ENCODE measurements at places on chromosomes 7 and 10. TPM values are rescaled to one million over a fixed set of nuclear protein-coding genes. Genes with fewer than 3 reads are reported as not detected.

GRCh38 chr10:67722113-67722512 lies 26.1 kb upstream of the CTNNA3 start:
- no peak for DNase-seq

Gene CHAT
- not detected for total RNA-seq

GRCh38 chr10:58733436-58733835 lies 220.8 kb downstream of the BICC1 start:
- no peak for DNase-seq

DNA sequence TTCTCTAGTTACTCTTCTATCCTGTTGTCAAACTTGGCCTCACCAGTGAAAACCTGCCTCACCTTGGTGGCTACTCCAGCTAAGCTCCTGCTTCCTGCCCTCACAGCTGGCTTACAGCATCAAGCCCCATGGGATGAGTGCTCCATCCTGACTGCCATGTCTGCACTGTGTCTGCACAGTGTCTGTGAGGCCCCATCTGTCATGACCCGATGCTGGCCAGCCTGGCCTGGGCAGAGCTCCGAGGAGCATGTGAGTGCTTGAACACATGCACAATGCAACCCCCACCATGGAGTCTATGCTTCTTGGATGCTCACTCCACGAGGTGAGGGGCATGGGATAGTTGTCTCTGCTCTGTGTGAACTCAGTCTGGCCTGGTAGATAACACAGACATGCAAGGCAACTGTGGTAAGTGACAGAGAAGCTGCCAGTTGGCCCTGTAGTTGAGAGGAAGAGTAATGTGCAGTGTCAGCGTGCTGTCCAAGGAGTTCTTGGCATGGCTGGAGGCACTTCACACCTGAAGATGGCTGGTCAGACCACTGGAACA lies 207.1 kb upstream of the ZNF32 start:
- DNase-seq, result peak; percentile 31

DNA sequence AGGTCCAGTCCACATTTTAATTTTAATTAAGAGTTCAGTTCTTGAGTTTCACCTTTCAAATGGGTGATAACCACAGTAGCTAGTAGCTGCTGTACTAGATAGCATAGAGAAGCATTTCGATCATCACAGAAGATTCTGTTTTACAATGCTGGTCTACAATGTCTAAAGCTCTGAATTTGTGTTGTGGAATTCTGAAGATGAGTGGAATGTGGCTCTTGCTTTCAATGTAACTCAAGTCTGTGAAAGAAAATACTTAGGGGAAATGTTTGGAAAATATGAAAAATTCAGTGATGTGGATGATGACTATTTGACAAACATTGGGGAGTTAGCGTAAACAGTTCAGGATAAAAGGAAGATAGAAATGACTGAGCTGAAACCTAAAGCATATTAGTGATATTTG lies 139.4 kb downstream of the GNAT3 start:
- DNase-seq, result peak; percentile 44

- no peak for DNase-seq
These were observed 45.3 kb downstream of the NRG3 start for GRCh38 chr10:81920213-81920829.

Gene VSIR
- 57.4 TPM for total RNA-seq

Gene FAM24B
- 2.9 TPM for total RNA-seq

Gene HOXA9
- 17.1 TPM for total RNA-seq

DNA sequence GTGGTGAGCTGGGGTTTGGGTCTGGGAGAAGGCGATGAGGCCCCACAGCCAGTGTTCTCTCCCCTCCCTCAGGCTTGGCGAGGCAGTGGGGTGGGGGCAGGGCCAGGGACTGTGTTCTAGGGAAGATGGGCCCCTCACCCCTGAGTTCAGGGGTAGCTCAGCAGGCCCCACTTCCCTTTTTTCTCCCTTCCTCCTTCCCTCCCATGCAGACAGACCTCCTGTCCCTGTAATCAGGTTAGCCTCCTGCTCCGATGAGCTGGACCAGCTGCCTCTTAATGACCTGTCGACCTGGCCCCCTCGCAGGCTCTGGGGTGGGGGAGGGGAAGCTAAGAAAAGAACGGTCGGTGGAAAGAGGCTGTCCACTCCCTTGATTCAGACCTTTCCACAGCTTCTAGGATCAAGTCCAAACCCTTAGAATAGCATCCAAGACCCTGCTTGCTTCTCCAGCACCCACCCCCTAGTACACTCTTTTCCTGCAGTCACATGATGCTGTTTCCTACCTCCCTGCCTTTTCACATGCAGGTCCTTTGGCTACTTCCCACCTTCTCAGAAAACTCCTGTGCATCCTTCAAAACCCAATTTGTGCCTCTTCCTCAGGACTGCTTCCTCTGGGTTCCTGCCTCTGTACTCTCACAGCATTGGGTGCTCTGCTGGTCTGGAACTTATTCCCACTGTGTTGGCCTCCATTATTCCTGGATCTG lies 64.1 kb downstream of the ZMIZ1 start:
- DNase-seq, result no peak

Gene NACAD
- 2.6 TPM for total RNA-seq

DNA sequence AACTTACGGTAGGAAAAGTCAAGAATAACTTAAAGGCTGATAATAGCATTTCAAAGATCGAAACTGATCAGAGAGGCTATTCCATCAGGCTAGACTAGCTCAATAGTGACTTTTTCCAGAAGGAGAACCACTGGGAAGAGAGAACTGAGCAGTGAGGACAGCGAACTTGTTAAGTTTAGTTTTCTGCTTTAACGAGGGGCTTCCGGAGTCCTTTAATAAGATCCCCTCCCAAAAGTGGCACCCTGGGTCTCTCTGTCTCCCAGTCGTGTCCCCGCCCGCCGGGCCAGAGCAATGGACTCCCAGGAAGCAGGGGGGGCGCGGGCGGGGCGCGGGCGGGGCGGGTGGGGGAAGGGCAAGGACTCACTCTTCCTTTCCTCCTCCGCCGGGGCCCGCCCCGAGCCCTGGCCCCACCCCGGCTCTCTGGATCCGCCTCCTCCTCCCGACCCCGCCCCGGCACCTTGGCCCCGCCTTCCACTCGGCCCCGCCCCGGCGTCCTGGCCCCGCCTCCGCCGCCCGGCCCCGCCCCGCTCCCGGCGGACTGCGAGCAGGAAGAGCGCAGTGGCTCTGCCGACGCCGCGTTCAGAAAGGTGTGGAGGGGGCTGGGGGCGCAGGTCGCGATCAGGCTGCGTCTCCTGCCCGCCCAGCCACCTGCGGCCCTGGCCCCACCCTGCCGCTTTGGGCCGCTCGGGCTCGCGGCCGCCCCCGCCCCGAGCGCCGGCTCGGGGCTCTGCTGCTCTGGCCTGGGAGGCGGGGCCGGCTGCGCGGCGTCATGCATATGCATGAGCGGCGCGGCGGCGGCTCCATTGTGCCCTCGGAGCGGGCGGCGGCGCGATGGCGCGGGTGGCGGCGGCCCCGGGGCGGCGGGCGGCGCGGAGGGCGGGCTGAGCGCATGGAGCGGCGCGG lies at the start of gene ZMIZ2:
Gene ZMIZ2 (plus strand): TSS at position 803 of the 903 bp plus-strand sequence. CDS start 7,403 bp downstream, outside the sequence.
- peak; percentile 90 for DNase-seq

Gene XRCC2
- 3.5 TPM for total RNA-seq

Gene SEMA3E
- 0.43 TPM for total RNA-seq

DNA sequence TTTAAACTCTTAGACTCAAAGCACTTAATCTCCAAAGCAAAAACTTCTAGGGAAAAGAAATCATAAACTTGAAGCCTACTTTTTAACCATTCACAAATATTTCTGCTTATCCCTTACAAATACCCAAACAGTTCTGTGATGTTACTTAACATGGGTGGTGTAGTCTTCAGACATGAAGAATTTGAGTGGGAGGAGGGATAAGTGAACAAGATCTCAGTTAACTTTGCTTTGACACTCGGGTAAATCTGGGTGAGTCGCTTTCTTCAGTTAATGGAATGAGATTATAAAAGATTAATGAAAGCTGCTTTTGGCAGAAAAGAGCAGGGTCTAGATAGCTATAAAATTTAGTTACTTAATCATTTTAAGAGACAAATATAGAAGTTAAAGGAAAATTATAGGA lies 47.5 kb downstream of the RNF133 start:
- DNase-seq, result peak; percentile 6

Gene CTAGE8
- total RNA-seq, result 0.43 TPM

Gene STOX1
- total RNA-seq, result under 0.01 TPM

Gene CCL26
- 0.64 TPM for total RNA-seq

DNA sequence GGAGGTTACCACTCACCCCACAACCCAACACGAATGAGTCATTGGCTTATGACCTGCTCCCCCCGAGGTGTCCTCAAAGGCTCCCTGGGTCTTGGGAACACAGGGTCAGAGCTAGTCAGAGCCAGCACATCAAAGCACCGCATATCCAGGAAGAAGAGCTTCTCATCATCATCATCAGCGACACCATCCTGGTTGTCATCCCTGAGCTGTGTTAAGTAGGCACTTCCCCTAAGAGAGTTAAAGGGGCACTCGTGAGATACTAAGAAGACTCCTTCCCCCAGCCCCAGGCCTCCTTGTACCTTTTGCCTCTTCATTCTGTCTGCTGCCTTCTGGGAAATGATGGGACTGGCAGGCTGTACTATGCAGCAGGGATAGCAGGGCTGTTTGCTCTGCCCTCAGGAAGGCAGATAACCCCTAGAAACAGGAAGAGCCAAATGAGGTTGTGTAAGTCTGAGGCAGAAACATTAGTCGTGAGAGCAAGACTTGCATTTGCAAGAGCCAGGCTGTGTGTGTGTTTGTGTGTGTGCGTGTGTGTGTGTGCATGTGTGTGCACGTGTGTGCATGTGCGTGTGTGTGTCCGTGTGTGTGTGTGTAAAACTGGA lies 11.1 kb upstream of the CPA1 start:
- DNase-seq, result peak; percentile 89

GRCh38 chr7:30181736-30182522 lies 47.1 kb downstream of the MTURN start:
- DNase-seq, result no peak

Gene ACBD7
- 1.3 TPM for total RNA-seq

GRCh38 chr7:69770613-69771012 lies 172.3 kb downstream of the AUTS2 start:
- DNase-seq, result no peak

DNA sequence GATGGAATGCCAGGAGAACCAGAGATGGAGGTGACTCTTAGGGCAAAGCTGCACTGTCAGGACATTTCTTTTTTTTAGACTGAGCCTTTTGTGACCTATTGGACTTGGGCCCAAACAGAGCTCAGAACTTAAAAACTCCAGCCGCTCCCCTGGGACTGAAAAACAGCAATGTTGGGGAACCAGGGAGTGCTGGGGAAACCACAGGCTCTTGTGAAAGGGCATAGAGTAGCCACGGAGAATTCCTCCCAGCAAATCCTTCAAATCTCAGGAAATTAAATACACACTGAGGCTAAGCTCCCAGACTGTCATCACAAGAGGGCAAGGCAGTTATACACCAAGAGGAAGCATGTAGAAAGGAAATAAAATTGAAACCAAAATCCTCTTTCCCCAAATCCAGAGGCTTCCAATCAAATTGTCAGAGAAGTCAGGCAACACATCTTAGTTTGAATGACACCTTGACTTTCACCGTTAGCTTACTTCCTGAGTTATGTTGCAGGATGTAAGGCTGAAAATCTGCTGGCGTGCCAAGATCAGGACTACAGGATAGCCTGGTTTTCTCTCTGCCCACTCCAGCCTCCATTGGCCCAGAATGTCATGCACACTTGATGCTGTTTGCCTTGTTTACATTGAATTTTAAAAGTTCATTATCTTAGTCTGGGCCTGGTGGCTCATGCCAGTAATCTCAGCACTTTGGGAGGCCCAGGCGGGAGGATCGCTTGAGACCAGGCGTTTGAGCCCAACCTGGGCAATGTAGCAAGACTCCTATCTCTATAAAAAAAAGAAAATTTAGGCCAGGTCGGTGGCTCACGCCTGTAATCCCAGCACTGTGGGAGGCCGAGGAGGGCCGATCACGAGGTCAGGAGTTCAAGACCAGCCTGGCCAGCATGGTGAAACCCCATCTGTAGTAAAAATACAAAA lies 2.6 kb upstream of the RFC2 start:
- DNase-seq, result peak; percentile 96

Gene PSPH
- total RNA-seq, result 125 TPM

Gene FOXI2
- total RNA-seq, result not detected

GRCh38 chr7:49438281-49438680 lies 335.2 kb upstream of the VWC2 start:
- no peak for DNase-seq

- DNase-seq, result no peak
These were observed 8.4 kb upstream of the PVRIG start for GRCh38 chr7:100211342-100211780.

- no peak for DNase-seq
These were observed 8.6 kb downstream of the GPRIN2 start for GRCh38 chr10:46547541-46548497.

- peak; percentile 78 for DNase-seq
These were observed 106.7 kb downstream of the CUX1 start for GRCh38 chr7:101924171-101924570.

Gene EIF3B
- total RNA-seq, result 189 TPM

Gene SSC4D
- 0.64 TPM for total RNA-seq

DNA sequence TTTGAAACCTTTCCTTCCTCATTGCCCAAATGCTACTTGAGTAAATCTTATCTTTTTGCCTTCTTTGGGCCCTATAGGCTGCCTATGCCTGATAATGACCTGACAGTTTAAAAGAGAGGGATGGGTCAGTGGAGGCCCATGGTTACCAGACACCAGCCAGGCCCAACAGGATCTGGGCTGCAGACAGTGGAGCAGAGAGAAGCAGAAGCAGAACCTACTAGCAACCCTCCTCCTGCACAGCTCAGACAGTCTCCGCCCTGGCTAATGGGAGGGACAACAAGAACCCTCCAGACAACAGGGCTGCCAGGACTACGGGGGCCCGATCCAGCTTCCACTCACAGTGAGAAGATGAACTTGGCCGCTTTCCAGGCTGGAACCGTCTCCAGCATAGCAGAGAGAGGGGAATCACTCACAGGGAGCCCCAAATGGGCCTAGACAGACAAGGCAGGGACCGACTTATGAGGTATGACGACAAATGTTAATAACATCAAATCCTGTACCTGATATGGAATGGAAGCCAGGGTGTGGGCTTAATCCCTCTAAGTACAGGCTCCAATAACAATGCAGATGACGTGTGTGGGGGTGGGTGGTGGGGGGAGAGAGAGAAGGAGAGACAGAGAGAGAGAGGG lies 31.7 kb upstream of the DGKI start:
- no peak for DNase-seq

GRCh38 chr7:27895551-27895950 lies 155.6 kb downstream of the TAX1BP1 start:
- no peak for DNase-seq

GRCh38 chr10:72728462-72728861 lies 36.5 kb downstream of the MCU start:
- DNase-seq, result no peak

DNA sequence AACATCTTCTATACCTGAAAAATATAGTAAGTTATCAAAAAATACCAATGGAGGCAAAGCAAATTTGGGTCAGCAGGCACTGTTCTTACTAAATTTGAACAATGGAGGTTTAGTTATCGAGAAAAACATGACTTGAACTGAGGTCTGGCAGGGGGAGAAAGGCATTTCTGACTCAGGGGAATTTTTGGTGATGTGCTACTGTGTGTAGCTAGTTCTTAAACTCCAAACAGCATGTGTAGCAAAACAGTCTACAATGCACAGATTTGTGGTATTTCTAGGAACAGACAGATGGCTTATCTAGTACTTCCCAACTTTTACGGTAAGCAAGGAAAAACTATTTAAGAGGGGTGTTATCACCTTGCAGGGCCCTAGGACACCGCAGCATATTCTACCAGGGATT lies 311.6 kb upstream of the LRRN3 start:
- DNase-seq, result no peak

Gene PLXDC2
- total RNA-seq, result 12.6 TPM

Gene LRRD1
- total RNA-seq, result not detected
